Left colon (tissue), 2 donors: ENCODE measurements at places on chromosomes 3 and 15. TPM values are rescaled to one million over a fixed set of nuclear protein-coding genes. Genes with fewer than 3 reads are reported as not detected.

The RTP1 gene
- not detected for total RNA-seq

The MKRN3 gene
- total RNA-seq, result not detected

The CA12 gene
- 255 TPM for total RNA-seq

The GOLGA8B gene
- 38.7 TPM for total RNA-seq

The LRRN1 gene
- 1.0 TPM for total RNA-seq

DNA sequence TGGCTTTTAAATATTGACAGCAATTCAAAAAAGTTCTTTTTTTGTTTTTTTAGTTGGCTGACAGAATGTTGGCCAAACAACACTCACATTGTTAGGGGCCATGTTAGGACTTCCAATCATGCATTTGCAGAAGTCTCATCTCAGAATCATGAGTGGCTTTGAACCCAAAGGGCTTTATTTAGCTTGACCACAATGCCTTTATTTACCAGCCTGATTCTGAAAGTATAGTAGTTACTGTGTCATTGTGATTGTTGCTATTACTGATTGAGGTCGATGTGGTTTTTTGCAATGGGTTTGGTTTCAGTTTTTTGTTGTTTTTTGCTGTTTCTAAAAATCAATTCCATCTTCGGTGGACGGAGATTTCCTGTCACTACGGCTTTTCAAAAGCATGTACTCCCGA is 7.2 kb downstream of the GLDN start:
- DNase-seq, result no peak

- DNase-seq, result no peak
Observed at GRCh38 chr3:17747174-17747889, 4.9 kb upstream of the TBC1D5 start.

DNA sequence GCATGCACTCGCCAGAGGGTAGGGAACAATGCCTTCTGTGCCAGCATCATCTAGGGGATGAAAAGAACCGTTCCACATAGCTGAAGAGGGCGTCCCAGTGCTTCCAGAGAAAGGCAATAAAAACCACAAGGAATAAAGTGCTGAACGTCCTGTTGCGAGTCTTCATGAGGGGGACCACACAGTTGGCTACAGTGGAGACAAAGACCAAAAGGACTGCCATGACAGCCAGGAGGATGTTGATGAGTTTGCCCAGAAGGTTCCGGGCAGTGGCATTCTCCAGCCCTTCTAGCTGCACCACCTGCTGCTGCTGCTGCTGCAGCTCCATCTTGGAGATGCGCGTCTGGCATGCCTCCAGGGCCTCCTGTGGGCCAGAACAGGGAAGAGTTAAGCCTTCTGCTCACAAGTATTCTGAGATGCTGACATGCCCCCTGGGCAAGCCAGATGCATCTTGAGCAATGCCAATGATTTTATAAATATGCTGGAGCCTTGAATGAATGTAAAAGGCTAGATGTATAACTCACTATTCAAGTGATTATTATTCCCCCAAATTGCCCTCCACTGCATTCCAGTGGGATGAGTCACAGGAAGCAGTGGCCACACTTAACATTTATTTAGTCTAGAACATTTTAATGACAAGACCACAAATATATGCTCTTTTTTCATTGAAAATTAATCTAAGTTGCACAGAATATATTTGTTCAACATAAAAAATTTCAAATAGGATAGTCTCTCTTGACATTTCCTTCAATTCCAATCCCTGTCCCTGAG is 45.1 kb upstream of the PLXND1 start:
- peak; percentile 17 for DNase-seq

- no peak for DNase-seq
Observed at GRCh38 chr15:47399100-47399499, 318.2 kb upstream of the SEMA6D start.

- DNase-seq, result no peak
Observed at GRCh38 chr3:31448035-31448881, 84.5 kb upstream of the STT3B start.

DNA sequence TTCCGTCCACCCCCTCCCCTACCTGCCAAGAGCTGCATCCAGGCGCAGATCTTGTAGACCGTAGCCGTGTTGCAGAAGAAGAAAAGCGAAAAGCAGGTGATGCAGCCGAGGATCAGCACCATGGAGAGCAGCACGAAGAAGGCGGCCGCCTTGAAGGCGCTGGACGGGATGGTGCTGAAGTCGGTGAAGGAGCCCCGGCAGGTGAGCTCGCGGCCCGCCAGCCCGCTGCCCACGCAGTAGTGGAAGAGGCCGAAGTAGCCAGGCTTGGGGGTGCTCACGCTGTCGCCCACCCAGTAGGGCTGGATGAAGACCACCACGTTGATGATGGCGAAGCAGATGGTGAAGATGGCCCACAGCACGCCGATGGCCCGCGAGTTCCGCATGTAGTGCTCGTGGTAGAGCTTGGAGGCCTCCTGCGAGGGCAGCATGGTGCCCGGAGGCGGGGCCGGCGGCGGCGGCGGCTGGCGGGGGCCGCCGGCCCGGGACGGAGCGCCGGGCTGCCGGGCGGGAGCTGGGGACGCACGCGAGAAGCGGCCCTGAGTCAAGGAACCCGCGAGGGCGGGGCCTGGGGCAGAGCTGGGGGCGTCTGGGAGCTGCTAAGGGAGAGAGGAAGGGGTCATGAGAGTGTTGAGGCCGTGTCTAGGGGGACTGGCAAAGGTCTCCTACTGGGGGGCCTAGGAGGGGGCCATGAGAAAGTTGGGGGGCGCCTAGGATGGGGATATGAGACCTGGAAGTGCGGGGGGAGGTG is 1.2 kb downstream of the LHFPL4 start:
- DNase-seq, result peak; percentile 26

DNA sequence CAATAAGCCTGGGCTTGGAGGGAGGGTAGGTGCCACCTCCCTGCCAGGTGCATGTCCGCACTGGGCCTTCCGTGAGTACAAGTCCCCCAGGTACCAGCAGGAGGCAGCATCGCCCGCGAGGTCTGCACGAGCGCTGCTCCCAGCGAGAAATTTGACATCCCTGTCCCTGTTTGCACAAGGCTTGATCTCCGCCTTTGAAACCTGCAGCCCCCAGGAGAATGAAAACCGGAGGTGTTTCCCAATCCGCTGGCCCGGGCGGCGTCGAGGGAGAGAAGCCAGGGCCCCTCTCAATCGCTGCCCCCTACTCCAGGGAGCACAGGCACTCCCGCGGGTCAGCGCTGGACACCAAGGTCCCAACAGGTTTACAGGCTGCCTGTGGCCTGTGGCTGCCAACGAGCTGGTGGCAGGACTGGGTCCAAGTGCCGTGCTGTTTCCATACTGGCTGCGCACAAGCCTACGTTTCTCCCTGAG is 961 bp downstream of the HAPLN3 start:
- DNase-seq, result peak; percentile 80

GRCh38 chr15:32982001-32982400 is 212.5 kb downstream of the FMN1 start:
- no peak for DNase-seq

DNA sequence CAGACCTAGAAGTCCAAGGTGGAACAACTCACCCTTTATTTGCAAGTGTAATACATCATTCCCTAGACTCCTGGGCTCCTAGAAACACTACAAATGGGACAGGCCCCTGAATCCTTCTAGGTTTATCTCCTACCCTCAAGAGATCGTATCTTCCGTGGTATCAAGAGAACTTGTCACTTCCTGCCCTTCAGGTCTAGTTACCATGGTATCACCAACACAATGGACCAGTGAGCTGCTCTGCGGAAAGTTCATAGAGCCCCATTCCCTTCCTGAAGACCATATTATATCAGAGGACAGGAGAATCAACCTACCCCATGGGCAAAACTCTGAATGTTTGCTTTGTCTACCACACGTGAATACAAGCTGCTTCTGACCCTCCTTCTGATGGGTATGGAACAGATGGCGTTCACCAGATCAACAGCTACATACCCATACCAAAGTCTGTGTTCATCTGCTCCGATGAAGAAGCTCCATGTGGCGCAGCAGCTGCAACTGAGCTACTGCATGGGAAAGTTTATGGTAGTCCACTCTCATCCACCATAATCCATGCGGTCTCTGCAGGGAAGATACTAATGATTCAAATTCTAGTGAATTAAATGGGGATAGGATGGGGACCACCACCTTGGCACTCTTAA is 84.6 kb upstream of the KLF13 start:
- no peak for DNase-seq

DNA sequence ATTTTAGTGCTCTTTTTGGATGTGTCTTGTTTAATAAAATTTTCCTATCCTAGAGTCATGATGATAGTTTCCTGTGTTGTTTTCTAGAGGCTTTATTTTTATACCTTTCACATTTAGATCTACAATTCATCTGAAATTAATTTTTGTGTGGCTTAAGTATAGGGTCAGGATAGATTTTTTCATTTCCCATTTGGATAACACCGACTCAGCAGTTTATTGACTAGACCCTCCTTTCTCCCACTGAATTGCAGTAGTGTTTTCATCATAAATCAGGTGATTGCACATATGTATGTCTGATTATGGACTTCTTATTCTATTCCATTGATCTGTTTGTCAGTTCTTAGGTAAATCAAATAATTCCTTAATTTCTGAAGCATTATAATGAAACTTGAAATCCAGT is 10.4 kb downstream of the PRR23A start:
- DNase-seq, result no peak

DNA sequence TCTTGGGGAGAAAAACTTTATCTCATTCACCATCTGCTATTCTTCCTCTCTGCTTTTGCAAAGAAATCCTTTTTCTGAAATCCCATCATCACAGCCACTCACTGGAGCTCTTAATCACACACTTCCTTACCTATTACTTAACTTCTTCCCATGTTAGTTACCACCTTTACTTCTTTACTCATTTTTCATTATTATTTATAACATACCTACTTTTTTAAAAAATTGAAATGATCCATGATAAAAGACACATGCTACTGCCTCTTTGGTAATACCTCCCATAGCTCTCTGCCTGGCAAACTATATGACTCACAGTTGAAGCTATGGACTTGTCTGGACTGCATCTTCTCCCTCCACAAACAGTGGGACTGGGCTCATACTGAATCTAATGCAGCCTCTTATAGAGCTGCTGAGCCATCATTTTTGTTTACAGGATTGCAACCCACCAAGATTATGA is 150.3 kb downstream of the TNIK start:
- no peak for DNase-seq
